ENCODE measurements at places on chromosomes 2 and 18.

DNA sequence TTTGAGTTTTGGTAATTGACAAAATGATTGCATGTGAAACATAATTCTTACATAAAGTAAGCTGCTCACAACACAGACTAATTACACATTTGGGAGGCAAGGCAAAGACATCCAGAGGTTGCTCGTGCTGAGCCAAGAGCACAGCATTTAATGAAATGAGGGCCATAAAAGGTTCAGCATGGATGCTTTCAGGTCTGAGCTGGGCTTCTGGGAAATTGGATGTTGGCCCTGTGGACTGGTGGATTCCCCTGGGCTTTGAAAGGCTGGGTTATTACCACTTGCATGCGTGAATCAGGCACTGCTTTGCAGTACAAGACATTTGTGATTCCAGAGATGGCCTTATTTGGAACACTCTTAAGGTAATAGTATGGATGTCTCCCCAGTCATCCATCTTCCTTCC lies 533.5 kb upstream of the NRP2 start:
- no peak for DNase-seq

- DNase-seq, result no peak
These were observed 62.0 kb downstream of the CIB4 start for GRCh38 chr2:26579025-26579722.

GRCh38 chr2:1949265-1949664 lies 204.9 kb upstream of the PXDN start:
- DNase-seq, result no peak

DNA sequence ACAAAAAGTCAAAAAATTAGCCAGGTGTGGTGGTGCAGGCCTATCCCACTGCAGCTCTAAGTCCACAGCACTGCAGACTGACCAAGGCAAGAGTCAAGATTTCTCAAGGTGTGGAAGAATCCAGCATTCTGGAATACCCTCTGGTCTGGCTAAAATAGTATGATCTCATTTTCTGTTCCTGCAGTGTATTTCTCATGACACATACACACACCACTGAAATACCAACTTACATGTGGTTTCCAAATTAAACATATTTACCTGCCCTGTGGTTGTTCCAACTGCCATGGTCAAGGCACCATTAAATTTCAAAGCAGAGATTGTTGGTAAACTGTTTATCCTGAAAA lies 30.9 kb downstream of the NOL10 start:
- no peak for DNase-seq

GRCh38 chr2:119179991-119180390 lies 21.4 kb upstream of the C1QL2 start:
- no peak for DNase-seq

DNA sequence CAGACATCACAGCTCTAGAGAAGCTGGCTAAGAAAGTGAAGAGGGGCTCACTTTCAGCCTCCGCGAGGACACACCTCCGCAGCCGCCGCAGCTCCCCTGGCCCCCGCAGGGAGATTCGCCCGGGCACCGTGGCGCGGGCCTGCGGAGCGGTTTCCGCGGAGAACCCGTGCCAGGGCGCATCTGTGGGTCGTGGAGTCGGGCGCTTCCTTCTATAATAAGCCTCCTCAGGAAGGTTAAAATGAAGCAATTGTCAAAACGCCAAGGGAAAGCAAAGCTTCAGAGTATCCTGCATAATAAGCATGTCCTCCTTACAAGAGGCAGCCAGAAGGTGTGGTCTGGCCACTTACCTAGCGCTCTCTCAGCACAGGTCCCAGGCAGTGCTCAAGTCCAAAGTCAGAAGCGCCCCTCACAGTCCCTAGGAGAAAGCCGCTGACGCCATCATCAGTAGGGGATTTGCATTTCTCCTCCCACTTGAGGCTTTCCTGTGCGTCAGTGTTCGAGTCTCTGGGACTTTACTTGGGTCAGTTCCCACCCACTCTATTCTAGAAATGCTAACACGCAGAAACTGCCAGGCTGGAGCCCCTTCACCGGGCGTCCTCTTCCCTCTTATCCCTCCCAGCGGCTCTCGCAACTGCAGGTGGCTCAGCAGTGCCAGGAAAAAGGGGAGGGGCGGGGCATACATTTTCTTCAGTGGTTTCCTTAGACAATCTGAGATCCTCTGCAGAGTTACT lies at the start of gene STAT4:
Gene STAT4 (minus strand): TSS at position 395 of the 731 bp plus-strand sequence. CDS start 2,791 bp downstream, outside the sequence.
- DNase-seq, result peak; percentile 93

GRCh38 chr2:65553504-65554074 lies 121.2 kb upstream of the SPRED2 start:
- DNase-seq, result no peak

DNA sequence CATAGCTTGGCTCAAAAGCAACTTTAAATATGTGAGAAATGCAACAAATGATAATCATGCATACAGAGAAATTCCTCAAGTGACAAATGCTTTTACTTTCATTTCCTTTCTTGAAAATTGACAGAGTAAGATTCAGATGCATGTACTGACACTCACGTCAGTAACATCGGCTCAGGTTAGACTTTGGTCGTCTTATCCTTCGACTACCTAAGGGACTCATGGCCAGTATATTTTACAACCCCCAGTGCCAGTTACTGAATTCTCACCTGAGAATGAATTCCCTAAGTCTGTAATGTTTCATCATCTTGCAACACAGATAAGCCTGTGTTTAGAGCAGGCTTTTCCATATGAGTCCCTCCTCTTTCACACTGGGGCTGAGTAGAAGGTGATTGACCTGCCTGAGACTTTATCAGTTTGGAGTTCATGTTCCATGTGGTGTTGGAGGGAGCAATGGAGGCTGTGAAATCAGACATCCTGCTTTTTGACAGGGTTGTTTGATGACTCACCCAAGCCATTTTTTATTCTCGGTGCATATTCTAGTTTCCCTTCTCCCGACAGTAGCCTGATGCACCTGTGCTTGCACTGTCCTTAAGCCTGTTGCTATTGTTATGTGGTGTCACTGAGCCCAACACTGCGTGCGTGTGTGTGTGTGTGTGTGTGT lies 30.5 kb upstream of the ATP8B1 start:
- no peak for DNase-seq
